ENCODE measurements at places on chromosomes 4 and X. TPM values are rescaled to one million over a fixed set of nuclear protein-coding genes. Genes with fewer than 3 reads are reported as not detected.

CFAP47 gene
- not detected for total RNA-seq

NSG1 gene
- total RNA-seq = 0.35 TPM

GLRA3 gene
- not detected for total RNA-seq

BRS3 gene
- not detected for total RNA-seq

CCDC149 gene
- total RNA-seq = 4.6 TPM

CYP2U1 gene
- total RNA-seq = 6.4 TPM

SYP gene
- not detected for total RNA-seq

MID1 gene
- total RNA-seq = 7.2 TPM
